NCI-H187 (cell line): ENCODE measurements at places on chromosomes 5 and 9.

DNA sequence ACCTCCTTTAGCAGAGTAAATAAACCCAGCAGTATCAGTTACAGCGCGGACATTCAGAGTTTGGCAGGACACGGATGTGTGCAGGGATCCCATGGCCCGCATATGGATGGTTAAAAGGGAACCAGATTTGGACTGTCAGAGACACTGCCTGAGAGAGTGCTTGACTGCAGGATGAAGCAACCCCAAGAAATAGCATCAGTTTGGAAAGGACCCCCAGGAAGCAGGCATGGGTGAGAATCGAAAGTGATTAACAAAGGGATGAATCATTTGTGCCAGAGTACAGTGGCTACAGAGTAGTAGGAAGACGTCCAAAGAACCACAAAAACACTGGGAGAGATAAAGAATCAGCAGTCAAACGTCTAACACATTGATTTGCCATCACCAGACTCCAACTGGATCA is 5.5 kb downstream of the C7 start:
- no peak for DNase-seq

DNA sequence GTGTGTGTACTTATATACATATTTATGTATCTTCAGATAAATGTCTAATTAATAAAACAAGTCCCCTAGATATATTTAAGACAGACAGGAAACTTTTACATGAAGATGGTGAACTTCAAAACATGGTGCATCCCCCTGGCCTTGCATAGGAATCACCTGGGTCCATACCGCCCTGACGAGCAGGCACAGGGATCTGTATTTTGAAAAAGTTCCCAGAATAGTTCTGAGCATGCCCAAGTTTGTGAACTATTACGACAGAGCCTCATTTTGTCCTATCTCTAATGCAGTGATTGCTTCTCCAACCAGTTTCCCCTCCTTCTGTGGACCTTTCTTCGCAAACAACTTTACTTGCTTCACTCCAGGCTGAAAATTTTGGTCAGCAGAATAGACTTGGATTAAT is 98.1 kb downstream of the APBA1 start:
- no peak for DNase-seq

DNA sequence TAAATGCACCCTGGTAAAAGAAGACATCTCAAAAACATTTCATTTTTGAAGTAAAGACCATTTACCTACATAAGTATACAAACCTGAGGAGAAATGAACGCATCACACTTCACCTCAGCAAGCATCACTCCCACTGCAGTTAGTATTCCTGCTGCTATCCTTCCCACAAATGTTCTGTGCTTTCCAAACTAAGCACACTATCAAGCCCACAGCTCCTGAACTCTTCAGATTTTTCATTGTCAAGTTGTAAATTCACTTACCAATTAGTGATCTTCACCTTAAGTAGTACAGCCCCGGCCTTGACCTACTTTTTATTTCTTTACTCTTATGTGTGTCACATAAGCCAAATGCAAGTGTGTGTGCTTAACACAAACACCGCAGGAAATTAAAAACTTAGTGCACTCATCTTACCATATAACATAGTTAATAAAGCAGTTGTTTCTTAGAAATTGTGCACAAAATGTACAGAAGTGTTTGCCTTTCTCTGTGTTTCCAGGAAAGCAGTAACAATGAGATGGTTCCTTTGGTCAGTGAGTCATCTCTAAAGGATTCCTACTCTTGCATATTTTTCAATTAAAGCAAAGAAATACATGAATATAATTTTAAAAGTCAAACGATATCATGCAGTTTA is 169.4 kb downstream of the APBA1 start:
- no peak for DNase-seq

- no peak for DNase-seq
Observed at GRCh38 chr5:53170746-53171349, 61.3 kb upstream of the MOCS2 start.

- no peak for DNase-seq
Observed at GRCh38 chr5:106269252-106269843, 1401.4 kb downstream of the EFNA5 start.

- DNase-seq, result no peak
Observed at GRCh38 chr5:23571059-23571458, 63.6 kb downstream of the PRDM9 start.

DNA sequence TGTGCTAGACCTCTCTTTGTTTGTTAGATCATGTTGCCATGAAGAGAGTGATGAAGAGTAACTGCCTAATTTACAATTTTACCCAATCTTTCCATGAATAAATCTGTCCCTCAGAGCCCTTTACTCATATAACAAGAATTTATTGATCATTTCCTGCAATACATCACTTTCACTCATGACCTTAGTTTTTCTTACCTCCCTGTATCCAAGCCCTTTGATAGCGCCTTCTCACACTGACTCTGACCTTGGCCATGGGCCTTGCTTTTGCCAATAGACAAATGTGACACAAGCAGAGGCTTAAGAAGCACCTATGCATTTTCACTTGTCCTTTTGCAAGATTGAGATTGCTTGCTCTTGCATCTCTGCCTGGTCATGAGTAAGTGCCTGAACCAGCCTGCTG is 288.1 kb downstream of the NNT start:
- no peak for DNase-seq

- DNase-seq, result no peak
Observed at GRCh38 chr9:34084562-34084961, 35.9 kb upstream of the UBAP2 start.
